ENCODE measurements at places on chromosomes 6 and 20.

DNA sequence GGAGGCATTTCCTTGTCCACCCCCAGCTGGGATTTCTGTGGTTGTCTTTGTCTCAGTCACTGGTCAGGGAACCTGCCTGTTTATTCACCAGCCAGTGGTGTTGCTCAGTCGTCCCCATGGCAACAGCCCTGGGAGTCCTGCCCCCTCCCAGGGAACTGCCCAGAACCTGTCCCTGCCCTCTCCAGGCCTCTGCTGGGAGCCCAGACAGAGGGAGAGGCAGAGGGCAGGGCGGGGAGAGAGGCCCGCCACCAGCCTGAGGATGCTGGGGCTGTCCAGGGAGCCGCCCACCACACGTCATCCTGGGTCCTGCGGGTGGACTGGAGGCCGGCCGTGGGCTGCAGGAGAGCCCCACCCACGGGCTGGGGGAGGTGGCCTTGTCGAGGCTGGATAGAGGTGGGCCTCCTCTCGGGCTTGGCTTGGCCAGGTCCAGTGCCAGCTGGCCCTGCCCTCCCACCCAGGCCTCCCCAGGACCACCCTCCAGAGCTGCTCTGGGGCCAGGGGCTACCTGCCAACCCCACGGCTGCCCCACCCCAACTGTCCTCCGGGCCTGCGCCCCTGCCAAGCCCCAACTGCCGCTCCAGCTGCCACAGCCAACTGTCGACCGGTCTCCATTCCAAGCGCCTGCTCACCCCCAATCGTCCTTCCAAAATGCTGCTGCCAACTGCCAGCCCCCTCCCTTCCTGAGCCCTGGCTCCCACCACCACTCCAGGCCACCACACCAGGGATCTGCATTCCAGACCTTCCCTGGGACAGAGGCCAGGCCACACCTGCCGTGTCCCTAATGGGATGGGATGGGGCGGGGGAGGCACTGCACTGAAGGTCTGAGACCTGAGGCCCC lies 4.2 kb upstream of the ZBTB46 start:
- no peak for DNase-seq

DNA sequence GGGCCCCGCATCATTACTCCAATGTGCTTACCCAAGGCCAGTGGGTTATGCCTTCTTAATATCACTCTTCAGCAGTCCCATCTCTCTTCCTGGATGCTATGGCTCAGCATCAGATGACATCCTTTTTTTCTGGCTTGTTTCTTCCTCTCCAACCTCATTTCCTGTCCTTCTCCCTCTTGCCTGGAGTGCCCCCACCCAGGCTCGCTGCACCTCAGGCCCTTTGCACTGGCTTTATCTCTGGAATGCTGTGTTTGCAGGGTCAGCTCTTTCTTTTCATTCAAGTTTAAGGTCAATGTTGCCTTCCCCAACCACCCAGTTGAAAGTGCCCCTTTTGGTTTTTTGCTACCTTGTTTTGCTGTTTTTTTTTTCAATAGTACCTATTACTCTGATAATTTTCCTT lies 36.7 kb downstream of the CD40 start:
- DNase-seq = no peak

DNA sequence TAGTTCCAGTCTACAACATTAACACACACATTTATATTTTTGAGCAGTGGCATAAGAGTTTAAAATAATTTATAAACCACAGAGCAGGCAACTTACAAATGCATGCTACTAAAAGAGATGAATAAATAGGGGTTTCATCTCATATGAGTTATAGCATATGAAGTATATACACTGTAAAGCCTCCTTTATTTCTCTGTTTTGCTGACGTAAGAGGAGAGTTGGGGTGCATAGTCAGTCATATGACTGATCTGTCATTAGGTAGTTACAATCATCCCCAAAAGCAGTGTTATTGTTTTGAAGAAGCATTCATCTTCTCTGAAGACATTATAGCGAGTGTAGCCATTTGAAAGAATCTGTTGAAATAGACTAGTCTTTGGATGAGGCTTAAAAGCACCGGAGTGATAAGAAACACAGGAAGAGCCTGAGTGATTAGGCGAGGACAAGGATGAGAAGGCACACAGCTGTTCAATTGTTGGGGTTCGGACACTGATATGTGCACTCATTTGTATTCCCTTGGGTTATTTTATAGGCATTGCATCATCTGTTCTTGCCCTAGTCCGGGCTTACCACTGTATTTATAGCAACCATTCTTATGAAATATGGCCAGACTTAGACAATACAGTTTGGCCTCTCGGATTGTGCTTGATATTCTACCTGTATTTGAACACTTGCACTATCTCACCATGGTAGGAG lies 325.7 kb downstream of the SAMD5 start:
- no peak for DNase-seq

DNA sequence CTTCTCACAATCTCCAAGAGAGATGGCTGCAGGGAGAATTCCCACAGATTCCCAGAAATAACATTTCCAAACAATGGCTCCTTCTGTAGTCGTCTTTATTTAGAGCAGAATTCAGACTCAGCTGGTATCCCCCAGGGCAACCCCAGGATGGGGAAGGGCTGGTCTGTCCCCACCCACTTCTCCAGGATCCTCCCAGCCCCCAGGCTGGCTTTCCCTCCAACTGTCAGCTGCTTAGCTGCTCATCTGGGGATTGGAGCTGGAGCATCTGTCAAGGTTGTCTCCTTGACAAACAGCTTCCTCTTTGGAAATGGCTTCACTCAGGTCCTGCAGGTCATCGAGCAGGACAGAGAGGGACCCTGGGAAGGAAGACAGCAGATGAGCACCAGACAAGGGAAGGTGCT lies 3.5 kb upstream of the PSORS1C2 start:
- no peak for DNase-seq

DNA sequence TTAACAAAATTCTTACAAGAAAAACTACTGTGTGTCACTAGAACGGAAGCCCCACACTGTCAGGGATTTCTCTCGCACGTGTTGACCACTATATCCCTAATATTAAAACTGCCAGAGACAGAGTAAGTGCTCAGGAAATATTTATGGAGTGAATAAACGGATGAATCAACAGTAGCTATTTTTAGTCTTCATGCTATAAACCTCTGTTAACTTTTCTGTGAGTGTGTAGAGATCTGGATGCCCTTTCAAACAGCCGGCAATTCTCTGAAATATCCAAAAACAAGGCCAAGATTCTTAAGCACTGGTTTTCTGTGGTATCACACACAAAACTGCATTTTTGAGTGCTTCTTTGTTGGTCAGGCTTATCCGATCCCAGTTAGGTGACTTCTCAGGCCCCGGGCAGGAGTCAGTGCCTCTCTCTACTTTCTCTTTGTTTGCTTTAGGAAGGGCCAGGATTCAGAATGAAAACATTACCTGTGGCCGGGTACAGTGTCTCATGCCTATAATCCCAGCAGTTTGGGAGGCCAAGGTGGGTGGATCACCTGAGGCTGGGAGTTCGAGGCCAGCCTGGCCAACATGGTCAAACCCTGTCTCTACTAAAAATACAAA lies 15.7 kb downstream of the ATP9A start:
- no peak for DNase-seq

- no peak for DNase-seq
These were observed 43.2 kb downstream of the LY86 start for GRCh38 chr6:6631534-6632276.

DNA sequence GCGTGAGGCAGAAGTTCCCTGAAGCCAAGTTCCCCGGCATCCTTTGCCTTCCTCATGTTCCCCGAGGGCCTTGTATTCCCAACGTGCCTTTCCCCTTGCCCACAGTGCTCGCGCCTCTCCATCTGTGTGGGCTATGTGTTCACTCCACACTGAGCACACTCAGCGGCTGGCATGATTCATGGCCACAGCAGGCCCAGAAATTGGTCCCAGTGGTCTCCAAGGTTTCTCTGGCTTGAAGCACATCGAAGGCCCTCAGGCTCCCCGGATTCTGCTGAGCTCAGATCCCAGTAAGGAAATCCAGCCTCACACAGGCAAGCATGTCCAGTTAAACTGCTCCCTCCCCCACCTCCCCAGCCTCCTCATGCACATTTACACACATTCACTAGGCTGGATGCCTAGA lies 123.6 kb downstream of the ISM1 start:
- DNase-seq = no peak

DNA sequence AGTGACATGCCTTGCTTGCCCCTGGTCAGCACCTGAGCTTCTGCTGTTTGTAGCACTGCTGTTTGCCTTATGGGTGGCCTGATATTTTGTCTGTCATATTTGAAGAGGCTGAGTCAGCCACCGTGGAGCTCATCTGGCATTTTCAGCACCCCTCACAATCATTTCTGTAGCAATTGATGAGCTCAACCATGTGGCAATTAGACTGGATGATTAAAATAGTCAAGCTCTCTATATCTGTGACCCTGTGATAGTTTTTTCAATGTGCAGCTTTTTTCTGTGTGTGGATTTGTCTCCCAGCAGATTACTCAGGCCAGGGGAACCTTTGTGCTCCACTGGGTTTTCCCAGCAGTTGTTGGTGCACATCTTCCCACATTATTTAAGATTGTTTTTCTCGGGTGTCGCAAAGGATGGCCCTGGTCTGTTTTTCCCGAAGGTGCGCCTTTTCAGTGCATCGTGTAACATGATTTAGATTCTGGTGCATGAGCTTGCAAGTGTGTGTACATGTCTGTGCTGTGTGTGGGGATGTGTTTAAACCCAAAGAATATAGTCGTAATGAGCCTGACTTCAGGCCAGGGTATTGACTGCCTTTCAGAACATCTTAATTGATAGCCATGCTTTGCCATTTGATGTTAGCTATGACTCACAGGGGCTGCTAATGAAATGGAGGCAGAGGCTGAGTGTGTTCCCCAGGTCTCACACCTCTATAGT lies 31.6 kb upstream of the GLP1R start:
- DNase-seq = no peak

- DNase-seq = no peak
These were observed 1.3 kb upstream of the FOXC1 start for GRCh38 chr6:1608222-1609040.

- DNase-seq = no peak
These were observed 33.7 kb upstream of the MEI4 start for GRCh38 chr6:77619114-77619513.

GRCh38 chr20:45538209-45538799 lies 978 bp downstream of the WFDC6 start:
- DNase-seq = no peak

DNA sequence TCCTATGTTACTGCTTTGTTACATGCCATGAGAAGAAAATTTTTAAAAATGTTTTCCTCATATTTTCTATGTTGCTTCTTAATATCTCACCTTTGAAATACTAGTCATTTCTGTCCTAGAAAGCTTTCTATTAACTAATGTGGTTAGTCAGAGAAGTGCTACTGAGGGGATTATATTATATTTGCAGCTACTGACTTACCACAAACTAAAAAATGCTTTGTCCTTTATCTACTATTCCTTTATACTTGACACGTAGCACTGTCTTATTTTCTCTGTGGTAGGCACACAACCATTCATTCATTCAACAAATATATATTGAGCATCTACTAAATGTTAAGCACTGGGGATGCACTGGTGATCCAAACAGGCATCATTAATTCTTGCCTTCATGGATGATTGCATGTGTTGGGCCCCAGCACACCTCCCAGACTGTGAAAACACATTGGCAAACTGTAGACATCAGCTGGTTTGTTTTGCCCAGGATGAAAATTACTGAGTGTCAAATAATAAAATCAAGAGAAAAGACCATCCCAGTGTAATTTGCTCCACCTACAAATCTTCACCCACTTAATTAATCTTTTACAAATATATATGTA lies 10.7 kb upstream of the MLIP start:
- no peak for DNase-seq

GRCh38 chr20:20184149-20184548 lies 131.8 kb downstream of the CFAP61 start:
- no peak for DNase-seq

GRCh38 chr20:61303675-61304074 lies 51.6 kb downstream of the CDH4 start:
- no peak for DNase-seq

DNA sequence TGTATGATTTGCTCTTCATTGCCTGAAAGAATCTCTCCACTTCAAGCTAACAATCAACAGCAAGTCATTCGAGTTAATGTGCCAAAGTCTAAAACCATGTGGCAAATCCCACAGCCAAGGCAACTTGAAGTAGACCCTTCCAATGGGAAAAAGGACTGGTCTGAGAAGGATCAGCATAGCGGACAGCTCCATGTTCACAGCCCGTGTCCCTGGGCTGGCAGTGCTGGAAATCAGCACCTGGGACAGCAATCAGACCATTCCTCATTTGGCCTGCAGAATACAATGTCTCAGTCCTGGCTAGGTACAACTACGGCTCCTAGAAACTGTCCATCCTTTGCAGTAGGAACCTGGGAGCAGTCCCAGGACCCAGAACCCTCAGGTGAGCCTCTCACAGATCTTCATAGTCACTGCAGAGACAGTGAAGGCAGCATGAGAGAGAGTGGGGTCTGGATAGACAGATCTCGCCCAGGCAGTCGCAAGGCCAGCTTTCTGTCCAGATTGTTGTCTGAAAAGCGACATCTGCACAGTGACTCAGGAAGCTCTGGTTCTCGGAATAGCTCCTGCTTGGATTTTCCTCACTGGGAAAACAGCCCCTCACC lies 1.1 kb downstream of the GJA10 start:
- DNase-seq = no peak

- DNase-seq = no peak
These were observed 91.7 kb upstream of the ELOVL5 start for GRCh38 chr6:53440336-53440945.

DNA sequence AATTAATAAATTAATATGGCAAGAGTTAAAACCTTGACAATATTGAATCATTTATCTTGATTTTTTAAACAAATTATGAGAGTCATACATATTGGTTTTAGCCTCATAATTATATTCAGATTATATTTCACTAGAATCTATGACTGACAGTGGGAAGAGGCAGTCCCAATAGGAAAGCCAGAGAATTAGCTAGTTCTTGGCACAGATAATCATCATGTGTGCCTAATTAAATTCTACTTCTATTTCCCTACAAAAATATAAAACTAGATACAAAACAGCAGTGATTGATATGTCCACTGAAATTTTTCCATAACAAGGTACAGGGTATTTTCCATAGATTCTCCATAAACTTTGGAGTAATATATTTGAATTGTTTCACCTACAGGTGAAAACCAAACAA lies 38.6 kb downstream of the COL9A1 start:
- DNase-seq = no peak

DNA sequence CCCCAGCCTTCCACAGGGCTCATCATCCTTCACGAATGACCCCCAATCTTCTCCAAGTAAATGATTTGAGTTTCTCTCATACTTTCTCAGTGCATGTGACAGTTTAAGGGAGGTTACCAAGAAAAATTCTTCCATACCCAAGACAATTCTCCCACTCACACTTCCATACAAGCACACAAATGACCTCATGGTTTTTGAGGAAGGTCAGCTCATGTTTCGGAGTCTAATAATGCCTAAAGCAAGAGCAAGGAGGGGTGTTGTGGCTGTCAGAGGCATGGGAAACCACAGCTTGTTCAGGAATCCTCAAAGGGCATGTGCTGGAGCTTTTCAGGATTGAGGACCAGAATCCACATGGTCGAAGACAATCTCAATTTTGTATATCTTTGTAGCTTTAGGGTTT lies 279.0 kb downstream of the MAFB start:
- no peak for DNase-seq

Data from stimulated activated CD8-positive, alpha-beta memory T cell treated with anti-CD3 and anti-CD28 coated beads, Interleukin-7, amount 100 ng/mL, for 1 hour (primary cell).